ENCODE measurements at places on chromosomes 1 and 21.

DNA sequence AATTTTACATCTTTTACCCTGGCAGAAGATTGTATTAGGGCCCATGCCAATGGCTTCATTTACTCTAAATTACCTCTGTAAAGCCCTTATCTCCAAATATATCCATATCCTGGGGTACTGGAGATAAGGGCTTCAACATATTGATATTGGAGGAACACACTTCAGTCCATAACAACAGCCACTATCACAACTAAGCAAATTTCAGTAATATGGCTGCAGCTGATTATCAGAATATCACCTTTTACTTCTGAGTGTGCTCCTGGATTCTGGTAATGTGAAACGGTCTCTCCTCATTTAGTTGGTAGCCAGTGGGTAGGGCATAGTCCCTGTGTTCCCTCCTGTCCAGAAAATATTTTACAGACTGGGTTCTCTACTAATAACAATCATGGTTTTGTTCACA lies 53.3 kb downstream of the IVNS1ABP start:
- no peak for DNase-seq

DNA sequence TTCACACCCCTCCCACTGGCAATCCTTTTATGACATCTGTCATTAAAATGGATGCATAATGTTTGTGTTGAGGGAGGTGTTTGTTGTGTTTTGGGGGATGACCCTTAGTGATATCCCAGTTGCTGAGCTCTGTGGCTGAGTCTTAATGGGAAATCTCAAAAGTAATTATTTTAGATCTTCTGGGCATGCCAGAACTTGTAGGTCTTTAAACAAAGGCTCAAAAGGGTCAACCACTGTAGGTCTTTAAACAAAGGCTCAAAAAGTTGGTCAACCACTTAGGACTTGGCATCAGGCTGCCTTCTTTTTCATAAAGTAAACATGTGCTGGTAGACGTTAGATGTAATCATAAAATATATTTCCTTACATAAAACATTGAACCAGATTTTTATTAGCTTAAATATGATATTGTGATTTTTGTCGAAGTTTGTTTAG lies 78.0 kb downstream of the CDC14A start:
- DNase-seq: no peak

- no peak for DNase-seq
Observed at GRCh38 chr1:176448340-176448739, 14.6 kb upstream of the PAPPA2 start.

DNA sequence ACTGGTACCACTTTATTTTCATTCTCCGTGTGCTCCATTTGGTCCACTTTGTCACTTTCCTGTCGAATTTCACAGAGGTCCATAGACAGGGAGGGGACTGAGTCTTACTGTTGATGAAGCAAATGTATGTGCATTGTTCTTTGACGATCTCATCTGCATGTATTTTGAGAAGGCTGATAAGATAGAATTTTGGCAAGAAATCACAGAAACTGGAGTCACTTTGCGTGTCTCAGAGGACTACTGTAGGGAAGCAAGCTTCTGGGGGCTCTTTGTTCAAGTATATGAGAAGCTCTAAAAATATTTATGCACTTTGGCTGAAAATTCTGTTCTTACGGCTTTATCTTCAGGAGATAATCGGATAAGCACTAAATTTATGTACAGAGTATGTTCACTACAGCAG lies 78.1 kb downstream of the PCBP3 start:
- DNase-seq: no peak

DNA sequence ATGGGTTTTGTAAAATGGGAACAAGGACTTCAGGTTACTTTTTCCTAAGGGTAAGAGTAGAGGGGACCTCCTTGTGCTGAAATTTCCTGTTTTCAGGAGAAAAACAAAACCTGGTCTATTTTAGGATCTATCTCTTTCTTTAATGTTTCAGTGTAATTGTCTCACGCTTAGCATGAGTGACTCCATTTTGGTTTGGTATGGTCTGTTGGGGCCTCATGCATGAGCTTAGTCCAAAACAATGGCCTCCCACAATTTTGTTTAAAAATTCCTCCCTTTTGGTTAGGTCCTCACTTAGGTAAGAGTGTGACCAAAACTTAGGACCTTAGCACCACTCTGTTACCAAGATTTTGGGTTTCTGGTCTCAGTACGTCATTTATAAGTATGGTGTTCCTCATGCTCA lies 67.2 kb upstream of the TEKT2 start:
- no peak for DNase-seq

DNA sequence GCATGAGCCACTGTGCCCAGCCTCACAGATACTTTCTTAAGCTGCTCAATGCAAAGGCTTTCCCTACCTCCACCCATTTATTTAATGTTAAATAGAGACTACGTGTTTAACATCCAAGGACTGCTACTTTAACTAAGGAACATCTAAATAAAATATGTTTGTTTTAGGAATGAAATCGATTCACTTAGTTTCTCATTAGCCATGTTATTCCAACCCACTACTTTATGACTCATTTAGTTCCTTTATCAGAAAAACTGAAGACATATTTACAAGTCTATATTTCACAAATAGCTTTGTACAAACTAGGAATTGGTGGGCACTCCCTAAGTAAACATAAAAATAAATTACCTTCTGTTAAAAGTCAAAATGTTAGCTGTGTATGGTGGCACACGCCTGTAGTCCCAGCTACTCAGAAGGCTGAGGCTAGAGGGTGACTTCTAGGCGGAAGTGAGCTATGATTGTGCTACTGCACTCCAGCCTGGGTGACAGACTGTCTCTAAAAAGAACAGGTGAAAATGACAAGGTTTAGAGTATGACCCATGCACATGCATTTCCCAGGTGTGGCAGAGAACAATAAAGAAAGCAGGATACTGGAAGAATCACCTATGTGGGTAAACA lies 39.9 kb upstream of the AK4 start:
- DNase-seq: no peak

Data from NCI-H1694 (cell line).